ENCODE measurements at places on chromosomes 1 and 21.
A peak's percentile ranks its signal among the peaks of the same experiment; 100 is the strongest.

GRCh38 chr1:24384251-24385090, 29.1 kb downstream of the STPG1 start:
- peak; percentile 71 for DNase-seq

DNA sequence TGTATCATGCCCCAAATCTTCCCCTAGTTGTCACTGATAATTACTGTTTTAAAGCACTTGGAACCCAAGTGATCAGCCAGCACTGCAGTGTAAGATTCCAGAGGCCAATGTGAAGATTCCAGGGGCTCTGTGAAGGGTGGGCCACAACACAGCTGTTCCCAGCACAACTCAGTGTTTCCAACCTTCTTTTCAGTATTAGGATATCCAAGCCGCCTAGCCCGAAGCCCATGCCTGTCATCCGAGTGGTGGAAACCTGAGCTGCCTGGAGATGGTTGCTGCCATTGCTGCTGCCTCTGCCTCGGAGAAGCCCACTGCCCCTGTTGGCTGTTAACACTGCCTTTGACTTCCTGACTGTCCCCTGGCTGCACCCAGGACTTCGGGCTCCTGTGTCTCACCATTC, 30.4 kb upstream of the SNX27 start:
- no peak for DNase-seq

GRCh38 chr21:25062061-25062460, 545.2 kb downstream of the MRPL39 start:
- DNase-seq, result no peak

DNA sequence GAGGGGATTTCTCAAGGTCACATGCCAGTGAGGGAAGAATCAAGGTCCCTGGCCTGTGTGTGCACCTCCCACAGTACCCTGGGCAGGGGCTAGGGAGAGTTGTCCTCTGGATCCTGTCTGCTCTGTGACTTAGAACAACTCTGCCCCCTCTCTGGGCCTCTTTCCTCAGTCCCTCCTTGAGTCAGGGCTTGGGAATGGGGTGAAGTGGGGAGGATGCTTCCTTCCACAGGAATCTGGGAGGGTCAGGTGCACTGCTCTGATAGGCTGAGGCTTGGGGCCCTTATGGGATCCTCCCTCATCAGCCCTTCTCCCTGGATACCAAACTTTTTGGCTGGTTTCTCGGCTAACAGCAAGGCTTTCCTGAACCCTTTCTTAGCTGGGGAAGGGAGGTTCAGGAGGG, 2.5 kb downstream of the TRNP1 start:
- DNase-seq, result no peak

DNA sequence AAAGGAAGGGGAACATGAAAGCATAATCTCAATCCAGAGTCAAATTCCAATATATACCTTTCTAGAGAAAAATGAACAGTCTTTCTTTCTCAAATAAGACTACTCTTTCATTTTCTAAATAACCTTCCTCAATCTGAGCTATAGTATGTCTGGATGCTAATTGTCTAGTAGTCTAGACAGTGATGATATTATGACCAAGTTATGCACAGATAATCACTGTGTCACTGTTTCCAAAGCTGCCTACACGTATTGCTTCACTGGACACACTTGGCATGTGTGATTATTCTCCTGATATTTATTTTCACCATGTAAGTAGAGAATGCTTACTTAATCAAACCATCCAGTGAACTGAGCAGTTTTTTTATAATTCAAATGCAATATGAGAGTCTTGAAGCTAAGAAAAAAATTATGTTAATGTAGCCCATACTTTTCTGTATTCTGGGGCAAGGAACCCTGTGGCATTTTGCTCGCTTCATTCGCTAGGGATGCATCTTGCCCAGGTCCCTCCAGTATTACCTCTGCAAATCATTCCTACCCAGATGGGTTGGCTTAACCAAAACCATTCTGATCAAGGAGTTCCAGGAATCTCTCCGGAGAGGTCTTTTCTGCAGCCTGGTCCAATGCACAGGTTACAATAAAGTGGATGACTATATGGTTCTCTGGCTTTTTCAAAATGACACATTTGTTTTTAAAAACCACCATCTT, 303.1 kb upstream of the RUNX1 start:
- no peak for DNase-seq

GRCh38 chr1:59445040-59445439, 148.1 kb downstream of the FGGY start:
- DNase-seq, result no peak

DNA sequence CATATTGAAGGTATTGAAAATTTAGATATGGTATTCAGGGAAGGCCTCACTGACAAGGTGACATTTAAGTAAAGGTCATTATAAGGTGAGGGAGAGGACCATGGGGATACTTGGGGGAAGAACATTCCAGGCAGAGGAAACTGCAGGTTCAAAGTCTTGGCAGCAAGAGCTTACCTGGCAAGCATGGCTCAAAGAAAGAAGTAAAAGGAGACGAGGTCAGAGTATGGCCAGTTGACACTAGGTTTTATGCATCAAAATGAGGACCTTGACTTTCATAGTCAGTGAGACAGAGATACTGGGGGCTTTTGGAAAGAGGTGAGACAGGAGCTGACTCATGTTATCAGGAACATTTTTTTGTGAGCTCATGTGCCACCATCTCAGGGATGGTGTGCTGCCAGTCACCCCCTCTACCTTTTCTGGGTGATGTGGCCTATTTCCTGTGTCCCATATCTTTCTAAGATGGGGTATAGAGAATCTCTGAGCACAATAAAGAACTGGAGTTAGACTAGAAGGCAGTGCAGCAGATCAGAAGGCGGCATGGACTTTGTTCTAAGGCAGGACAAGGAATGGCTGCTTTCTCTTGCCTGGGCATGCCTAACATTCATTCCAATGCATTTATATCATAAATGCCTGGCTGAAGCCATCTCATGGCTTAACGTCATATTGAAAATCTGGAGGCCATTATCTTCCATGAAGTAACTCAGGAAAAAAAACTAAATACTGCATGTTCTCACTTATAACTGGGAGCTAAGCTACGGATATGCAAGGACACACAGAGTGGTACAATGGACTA, 406.7 kb downstream of the NTNG1 start:
- no peak for DNase-seq

DNA sequence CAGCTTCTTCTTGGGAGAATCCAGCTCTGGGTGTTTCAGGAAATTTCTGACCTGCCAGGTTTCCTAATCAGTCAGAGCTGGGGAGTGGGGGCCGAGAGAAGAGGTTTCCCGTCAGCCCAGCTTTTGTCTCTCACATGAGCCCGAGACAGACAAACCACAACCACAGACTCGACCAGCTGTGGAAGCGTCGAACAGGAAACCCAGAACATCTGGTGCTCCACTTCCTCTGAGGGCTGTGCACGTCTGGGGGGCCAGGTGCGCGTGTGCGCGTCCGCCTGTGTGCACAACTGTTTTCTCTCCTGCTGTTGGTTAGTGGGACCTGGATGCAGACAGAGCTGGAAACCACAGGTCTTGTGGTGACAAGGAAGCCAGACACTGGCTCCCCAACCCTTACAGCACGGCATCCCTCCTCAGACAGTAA, 113.0 kb upstream of the SLC25A33 start:
- DNase-seq, result peak; percentile 98

DNA sequence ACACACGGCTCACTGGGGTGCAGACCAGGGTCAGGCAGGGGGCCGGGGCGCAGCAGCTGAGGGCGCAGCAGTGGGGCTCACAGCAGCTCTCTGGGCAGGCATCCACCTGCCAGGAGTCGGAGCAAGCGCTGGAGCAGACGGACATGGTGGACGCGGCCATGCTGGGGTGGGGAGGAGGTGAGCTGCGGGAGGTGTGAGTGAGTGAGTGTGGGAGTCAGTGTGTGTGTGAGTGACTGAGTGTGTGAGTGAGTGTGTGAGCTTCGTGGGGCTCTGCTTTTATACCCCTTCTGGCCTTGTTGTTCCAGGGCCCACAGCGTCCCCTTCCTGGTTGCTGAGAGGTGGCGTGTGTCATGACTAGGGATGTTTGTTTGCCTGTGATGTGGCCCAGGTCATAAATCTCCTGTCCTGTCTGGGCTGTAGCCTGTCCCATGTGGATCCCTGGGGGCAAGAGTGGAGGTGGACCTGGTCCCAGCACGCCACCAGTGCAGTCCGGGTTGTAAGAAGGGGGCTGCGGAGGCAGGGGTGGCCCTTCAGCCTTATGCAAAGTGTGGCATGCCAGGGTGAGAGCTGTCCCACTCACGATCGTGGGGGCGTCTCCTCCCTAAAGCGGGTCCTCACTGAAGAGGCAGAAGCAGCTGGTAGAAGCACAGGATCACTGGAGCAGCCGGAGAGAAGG, at the start of gene KRTAP10-1:
KRTAP10-1 (minus strand) TSS at position 205 of the 676 bp plus-strand sequence; CDS start at position 160, 45 bp downstream.
- no peak for DNase-seq

DNA sequence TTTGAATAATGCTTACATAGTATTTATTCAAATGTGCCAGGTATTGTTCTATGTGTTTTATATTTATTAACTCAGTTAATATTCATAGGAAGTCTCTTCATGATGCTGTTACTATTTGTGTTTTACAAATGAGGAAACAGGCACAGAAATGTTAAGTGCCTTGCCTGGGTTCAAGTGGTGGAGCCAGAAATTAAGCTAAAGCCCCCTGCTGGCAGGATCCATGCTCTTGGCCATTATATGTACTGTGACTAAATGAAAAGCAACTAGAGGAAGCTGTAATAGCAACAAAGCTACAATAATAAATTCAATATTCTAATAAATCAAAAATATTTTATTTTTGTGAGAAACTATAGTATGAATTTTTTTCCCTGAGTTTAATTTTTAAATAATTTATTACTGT, 30.0 kb downstream of the IARS2 start:
- DNase-seq, result peak; percentile 36

GRCh38 chr1:182262425-182262824, 129.2 kb downstream of the GLUL start:
- DNase-seq, result no peak

DNA sequence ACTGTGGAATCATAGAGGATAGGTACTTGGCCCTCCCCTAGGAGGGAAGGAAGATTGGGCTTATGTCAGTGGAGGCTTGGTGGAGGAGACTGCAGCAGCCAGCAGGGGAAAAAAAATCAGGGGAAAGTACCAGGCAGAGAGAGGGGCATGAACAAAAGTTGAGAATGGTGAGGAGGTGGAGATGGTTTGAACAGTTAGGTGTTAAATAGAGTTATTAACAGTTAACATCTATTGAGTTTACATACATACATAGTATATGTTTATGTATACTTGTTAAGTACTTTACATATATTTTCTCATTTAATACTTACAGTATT, 136.5 kb upstream of the HNRNPU start:
- DNase-seq, result no peak

DNA sequence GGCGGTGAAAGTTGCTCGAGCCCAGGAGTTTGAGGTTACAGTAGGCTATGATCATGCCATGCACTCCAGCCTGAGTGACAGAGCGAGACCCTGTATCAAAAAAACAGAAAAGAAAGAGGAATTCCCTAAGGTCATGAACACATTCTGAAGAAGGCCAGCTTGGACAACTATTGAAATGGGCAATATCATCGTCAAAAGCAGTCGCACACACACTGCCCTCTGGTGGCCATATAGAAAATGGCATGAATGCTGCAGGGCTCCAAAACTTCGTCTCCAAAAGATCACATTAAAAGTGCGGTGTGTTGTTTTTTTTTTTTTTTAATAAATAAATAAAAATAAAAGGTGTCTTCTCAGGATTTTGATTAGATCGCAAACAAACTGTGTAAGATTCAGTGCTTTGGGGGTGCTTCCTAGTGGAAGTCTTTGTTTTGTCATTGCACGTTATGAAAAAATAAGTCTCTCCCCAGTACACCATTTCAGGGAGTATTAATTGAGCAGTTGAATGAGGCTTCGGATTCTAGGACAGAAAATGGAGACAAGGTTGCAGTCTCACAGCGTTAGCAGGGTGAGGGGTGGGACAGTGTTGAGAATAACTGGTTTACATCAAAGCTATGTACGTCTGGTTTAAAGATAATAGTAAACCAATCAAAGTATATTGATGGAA, 87.5 kb upstream of the FMN2 start:
- DNase-seq, result peak; percentile 55

- DNase-seq, result no peak
Measured at GRCh38 chr1:159140474-159140873, 30.9 kb upstream of the CADM3 start.

- DNase-seq, result no peak
Measured at GRCh38 chr1:192830595-192831246, 21.9 kb downstream of the RGS2 start.

DNA sequence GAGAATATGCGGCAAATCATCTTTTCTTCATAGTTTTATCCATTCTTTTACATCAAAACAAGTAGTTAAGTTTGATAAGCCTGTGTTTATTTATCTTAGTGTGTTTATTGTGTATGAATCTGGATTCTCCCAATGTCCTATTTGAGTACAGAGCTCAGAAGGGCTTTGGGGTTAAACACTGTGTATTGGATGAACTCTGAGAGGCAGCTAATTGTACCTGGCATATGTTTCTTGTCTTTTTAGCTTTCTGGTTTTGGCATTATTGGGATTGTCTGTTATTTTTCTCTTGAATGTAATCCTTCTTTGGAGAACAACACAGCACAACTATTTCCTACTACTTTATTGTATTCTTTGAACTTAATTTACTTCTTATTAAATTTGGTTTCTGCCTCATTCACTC, 906.9 kb downstream of the ADGRL2 start:
- DNase-seq, result no peak

- DNase-seq, result peak; percentile 81
Measured at GRCh38 chr21:44267655-44268142, 6.0 kb upstream of the DNMT3L start.

- DNase-seq, result no peak
Measured at GRCh38 chr1:5921671-5922070, 70.6 kb downstream of the NPHP4 start.

- no peak for DNase-seq
Measured at GRCh38 chr1:214551436-214552173, at the start of gene PTPN14. Gene PTPN14 (minus strand): TSS chr1:214551602. CDS start chr1:214464803, 86,799 bp downstream.

GRCh38 chr1:55443175-55443915, 228.2 kb upstream of the USP24 start:
- no peak for DNase-seq

- DNase-seq, result peak; percentile 88
Measured at GRCh38 chr1:33181921-33182341, at the start of gene TRIM62. Gene TRIM62 (minus strand): TSS chr1:33182043. CDS start chr1:33181432, 611 bp downstream.

DNA sequence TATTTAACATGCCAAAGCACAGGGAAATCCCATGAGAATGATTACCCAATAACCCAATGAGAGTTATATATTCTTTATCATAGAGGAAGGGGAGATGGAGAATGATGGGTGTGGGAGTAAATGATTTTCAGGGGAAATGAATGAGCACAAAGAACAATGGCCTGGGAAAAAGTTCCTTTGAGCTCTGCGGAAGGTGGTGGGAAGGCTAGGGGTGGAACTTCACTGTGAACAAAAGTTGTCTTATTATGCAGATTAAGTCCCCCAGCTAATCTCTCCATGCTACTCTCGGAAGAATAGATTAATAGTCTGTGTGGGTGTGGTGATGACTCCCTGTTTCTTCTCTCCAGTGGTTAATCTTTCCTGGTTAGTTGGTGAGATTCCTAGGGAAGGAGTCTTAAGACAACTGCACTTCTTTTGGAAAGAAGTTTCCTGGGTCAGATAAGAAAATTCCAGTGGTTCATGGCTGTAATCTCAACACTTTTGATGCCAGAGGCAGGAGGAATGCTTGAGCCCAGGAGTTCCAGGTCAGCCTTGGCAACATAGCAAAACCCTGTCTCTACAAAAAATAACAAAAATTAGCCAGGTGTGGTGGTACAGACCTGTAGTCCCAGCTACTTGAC, 71.6 kb downstream of the DNTTIP2 start:
- DNase-seq, result no peak
